CD8-positive, alpha-beta memory T cell (primary cell): ENCODE measurements at places on chromosomes 4 and X. TPM values are rescaled to one million over a fixed set of nuclear protein-coding genes. Genes with fewer than 3 reads are reported as not detected.

The CSAG3 gene
- total RNA-seq: not detected

The SLC7A11 gene
- total RNA-seq: 1.5 TPM

DNA sequence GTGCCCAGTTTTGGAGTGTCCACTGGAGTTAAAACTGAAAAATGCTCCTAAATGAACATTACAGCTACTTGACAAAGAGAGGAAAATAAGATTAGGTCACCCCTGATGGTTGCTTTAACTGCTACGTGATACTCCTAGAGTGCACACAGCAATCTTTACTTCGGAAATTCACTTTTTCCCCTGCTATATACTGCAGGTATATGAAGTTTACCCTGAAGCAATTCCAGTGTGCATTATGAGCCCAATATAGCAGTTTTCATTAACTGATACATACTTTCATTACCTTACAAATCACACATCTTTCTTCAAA lies 773 bp upstream of the ZNF827 start:
- no peaks in the 10 kb centered on the region for H3K27me3 ChIP-seq
- DNase-seq: no peak
- H3K36me3 ChIP-seq: no peaks in the 10 kb centered on the region
- H3K27ac ChIP-seq: no peak overlapping the region
- no peaks in the 10 kb centered on the region for H3K4me1 ChIP-seq

GRCh38 chr4:6889736-6890324 lies 19.8 kb upstream of the TBC1D14 start:
- peaks cover 19% of the 10 kb centered on the region for H3K4me1 ChIP-seq
- H3K36me3 ChIP-seq: no peaks in the 10 kb centered on the region
- no peak overlapping the region for H3K4me3 ChIP-seq
- no peaks in the 10 kb centered on the region for H3K27me3 ChIP-seq
- no peak overlapping the region for H3K27ac ChIP-seq

DNA sequence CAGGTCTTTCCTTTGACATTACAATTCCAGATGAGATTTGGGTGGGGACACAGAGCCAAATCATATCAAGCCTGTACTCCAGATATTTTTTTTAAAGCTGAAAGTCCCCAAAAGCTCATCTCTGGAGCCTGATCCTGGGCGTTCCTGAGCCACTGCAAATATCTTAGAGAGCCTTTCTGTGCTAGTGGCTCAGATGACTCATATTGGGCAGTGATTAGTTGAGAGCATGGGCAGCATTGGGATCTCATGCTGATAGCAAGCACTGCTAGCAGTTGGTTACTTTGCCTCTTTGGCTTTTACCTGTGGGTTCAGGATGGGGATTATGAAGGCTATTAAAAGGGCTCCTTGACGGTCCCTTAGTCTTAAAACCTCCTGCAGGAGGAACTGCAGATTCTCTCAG lies 51.4 kb upstream of the SCRG1 start:
- no peaks in the 10 kb centered on the region for H3K4me1 ChIP-seq
- no peak overlapping the region for H3K27ac ChIP-seq
- no peaks in the 10 kb centered on the region for H3K27me3 ChIP-seq
- DNase-seq: no peak
- H3K36me3 ChIP-seq: no peaks in the 10 kb centered on the region
- H3K4me3 ChIP-seq: no peak overlapping the region

DNA sequence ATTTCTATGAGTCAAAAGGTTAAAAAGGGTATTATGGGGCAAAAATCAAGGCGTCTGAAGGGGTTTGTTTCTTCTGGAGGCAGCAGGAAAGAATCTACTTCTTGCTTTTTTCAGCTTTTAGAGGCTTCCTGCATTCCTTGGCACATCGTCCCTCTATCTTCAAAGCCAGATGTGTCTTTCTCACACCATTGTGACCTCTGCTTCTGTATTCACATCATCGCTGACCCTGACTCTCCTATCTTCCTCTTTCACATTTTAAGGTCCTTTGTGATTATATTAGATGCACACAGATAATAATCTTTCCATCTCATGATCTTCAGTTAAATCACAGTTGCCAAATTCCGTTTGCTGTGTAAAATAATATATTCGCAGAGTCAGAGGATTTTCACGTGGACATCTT lies 112.7 kb downstream of the PPP4R3C start:
- H3K27ac ChIP-seq: no peak overlapping the region
- no peaks in the 10 kb centered on the region for H3K27me3 ChIP-seq
- H3K36me3 ChIP-seq: no peaks in the 10 kb centered on the region
- no peak overlapping the region for H3K4me3 ChIP-seq

DNA sequence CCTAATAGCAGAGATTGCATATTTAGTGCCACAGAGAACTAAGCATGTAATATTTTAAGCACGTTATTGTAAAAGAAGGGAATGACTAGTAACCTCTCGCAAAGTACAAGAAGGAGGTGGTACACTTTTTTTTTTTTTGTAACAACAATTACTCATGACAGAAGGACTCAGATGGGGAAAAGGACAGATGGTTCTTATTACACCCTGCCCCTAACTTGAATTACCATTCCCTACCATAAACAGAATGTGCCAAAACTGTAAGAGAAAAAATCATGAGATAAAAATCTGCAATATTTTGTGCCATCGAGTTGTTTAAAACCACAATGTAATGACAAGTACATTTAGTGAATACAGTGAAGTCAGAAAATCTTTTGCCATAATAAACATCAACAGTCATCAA lies 33.0 kb upstream of the RAPGEF2 start:
- no peak for DNase-seq
- H3K36me3 ChIP-seq: no peaks in the 10 kb centered on the region
- no peaks in the 10 kb centered on the region for H3K27me3 ChIP-seq
- H3K4me3 ChIP-seq: no peak overlapping the region

GRCh38 chr4:176066757-176067156 lies 1.1 kb downstream of the WDR17 start:
- H3K4me1 ChIP-seq: peaks cover 6% of the 10 kb centered on the region
- no peaks in the 10 kb centered on the region for H3K27me3 ChIP-seq
- no peak overlapping the region for H3K27ac ChIP-seq
- H3K36me3 ChIP-seq: no peaks in the 10 kb centered on the region

DNA sequence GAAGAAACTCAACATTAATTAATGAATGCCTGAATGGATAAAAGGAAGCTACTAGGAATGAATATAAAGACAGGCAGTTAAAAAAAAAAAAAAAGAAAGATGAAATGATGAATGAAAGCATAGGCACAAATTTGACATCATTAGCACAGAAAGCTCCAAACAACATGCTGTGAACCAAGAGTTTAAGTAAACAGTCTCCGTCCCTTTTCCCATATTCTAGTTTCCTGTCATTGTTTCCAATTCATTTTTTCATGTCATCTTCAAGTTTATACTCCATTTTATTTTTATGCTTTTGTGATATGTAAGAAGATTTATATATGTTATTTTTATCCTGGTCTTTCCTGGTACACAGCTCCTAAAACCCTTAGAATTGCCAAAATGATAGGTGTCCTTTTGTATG lies 17.7 kb upstream of the AASDH start:
- H3K4me3 ChIP-seq: no peak overlapping the region
- peaks cover 12% of the 10 kb centered on the region for H3K36me3 ChIP-seq
- H3K27me3 ChIP-seq: no peaks in the 10 kb centered on the region
- DNase-seq: no peak
- no peaks in the 10 kb centered on the region for H3K4me1 ChIP-seq

DNA sequence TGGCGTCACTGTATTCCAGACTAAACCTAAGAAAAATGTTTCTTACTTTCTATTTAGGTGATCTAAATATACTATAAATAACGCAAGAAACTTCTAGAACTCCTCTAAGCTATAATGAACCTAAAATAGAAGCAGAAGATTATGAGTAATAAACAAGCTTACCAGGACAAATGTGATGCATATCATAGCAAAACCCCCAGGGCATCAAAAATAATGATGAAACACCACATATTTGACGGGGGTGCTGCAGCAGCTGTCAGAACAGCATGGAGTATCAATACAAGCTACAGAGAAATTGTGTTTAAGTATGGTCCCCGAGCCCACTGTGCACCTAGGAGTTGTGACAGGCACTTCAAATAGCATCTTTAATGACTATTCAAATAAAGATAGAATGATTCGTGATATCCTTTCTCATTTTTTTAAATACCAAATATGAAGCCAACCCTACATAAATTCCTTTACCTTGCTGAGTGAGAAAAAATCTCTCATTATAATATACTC lies 337.3 kb downstream of the CENPC start:
- H3K4me3 ChIP-seq: no peak overlapping the region
- H3K27ac ChIP-seq: no peak overlapping the region
- no peaks in the 10 kb centered on the region for H3K36me3 ChIP-seq
- H3K4me1 ChIP-seq: no peaks in the 10 kb centered on the region
- H3K27me3 ChIP-seq: no peaks in the 10 kb centered on the region
- DNase-seq: no peak

The ATP1B4 gene
- not detected for total RNA-seq

- H3K27me3 ChIP-seq: no peaks in the 10 kb centered on the region
- no peaks in the 10 kb centered on the region for H3K36me3 ChIP-seq
- DNase-seq: no peak
- no peaks in the 10 kb centered on the region for H3K4me1 ChIP-seq
Measured at GRCh38 chr4:41658163-41658562, 90.4 kb downstream of the PHOX2B start.

DNA sequence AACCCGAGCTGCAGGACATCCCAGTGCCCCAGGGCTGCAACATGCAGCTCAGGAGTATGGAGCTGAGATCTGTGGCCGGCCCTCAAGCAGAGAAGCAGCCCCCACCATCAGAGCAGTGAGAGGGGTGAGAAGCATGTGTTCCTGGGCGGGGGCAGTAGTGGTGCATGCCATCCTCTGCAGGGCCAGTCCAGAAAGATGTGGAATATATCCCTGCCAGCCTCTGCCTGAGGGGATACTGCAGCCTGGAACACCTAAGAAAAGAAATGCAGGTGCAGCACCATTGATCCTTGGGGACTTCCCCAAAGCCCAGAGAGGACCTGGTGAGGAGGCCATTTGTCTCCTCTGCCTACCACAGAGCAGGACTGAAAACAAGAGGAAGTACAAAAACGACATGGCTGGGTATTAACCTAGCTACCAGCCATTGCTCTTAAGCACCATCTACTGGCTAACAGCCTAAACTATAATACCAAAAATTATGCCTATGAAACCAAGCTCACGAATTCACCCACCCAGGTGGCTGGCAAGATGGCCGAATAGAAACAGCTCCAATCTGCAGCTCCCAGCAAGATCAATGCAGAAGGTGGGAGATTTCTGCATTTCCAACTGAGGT lies 158.8 kb downstream of the ADGRA3 start:
- H3K4me3 ChIP-seq: no peak overlapping the region
- no peak overlapping the region for H3K27ac ChIP-seq
- DNase-seq: no peak
- no peaks in the 10 kb centered on the region for H3K27me3 ChIP-seq

The MAGEA10 gene
- not detected for total RNA-seq

DNA sequence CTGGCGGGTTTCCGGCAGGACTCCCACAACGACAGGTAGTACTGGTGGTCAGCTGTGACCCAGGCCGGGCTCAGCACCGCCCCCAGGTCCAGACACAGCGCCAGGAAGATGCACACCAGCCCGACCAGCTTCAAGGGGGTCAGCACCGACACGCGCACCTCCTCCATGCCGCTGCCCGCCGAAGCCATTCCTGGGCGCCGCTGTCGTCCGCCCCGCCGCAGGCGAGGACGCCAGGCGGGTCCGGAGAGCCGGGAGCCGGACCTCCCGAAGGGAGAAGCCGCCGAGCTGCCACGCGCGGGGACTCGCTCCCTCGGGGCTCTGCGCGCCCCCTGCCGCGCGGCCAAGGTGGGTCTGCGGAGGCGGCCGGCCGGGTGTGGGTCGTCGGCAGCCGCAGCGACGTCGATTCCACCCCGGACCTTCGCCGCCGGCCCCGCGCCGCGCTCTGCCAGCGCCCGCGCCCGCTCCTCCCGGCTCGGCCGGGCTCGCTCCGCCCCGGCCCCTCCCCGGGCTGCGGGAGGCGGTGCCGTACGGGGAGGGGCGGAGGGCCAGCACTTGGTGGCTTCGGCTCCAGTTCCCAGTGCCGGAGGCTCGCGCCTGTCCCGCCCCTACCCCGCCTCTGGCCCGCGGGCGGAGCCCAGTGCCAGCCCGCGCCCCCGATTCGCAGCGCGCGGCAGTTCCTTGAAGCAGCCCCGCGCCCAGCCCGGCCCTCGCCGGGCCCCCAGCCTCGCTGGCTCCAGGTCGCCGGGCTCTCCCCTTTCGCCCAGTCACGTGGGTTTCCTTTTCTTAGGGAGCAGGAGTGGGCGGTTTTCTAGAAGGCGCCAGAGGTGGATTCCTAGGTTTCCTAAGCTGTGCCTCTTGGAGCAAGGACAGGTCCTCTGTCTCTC lies at the start of gene TMEM47:
Gene TMEM47, minus strand, starts transcription at position 444 of the 884 bp plus-strand sequence. Its CDS starts 256 bp downstream, at position 188.
- H3K4me3 ChIP-seq: no peak within 1 kb of the TSS
- no peaks in the 10 kb centered on the region for H3K36me3 ChIP-seq
- no peak for DNase-seq
- H3K4me1 ChIP-seq: no peaks in the 10 kb centered on the region
- no peak within 1 kb of the TSS for H3K27ac ChIP-seq

GRCh38 chr4:78056265-78057129 lies 626 bp upstream of the FRAS1 start:
- no peaks in the 10 kb centered on the region for H3K36me3 ChIP-seq
- peaks cover 34% of the 10 kb centered on the region for H3K27me3 ChIP-seq
- H3K4me3 ChIP-seq: peak overlapping the region; percentile 71

GRCh38 chrX:18160369-18160768 lies 60.3 kb downstream of the BEND2 start:
- no peak overlapping the region for H3K27ac ChIP-seq
- no peaks in the 10 kb centered on the region for H3K27me3 ChIP-seq
- no peaks in the 10 kb centered on the region for H3K4me1 ChIP-seq
- H3K36me3 ChIP-seq: no peaks in the 10 kb centered on the region
- no peak overlapping the region for H3K4me3 ChIP-seq
- DNase-seq: no peak

The PRPS2 gene
- total RNA-seq: 81.8 TPM

The BANK1 gene
- not detected for total RNA-seq

DNA sequence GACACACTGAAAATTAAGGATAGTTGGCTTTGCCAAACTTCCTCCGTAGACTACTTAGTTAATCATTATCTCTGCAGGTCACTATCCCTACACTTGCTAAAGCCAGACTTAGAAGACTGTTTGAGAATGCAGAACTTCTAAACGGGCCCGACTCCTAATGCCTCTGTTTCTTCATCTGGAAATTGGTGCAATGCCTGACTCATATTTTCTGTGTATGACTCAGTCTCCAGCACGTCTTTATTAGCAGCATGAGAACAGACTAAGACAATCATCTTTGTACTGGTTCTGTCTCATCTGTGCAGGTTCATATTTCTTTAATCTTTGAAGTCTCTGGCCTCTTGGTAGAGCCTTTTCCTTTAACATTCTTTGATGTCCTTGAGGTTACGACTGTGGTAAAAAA lies 411.9 kb upstream of the ACTRT1 start:
- H3K36me3 ChIP-seq: no peaks in the 10 kb centered on the region
- DNase-seq: no peak
- no peak overlapping the region for H3K27ac ChIP-seq
- H3K4me1 ChIP-seq: no peaks in the 10 kb centered on the region
- no peak overlapping the region for H3K4me3 ChIP-seq

The VGLL1 gene
- total RNA-seq: not detected

GRCh38 chr4:56134266-56134665 lies 185.5 kb downstream of the CEP135 start:
- no peak for DNase-seq
- H3K36me3 ChIP-seq: no peaks in the 10 kb centered on the region
- H3K4me3 ChIP-seq: no peak overlapping the region
- H3K4me1 ChIP-seq: no peaks in the 10 kb centered on the region
- H3K27ac ChIP-seq: no peak overlapping the region
- H3K27me3 ChIP-seq: no peaks in the 10 kb centered on the region

- DNase-seq: no peak
- no peaks in the 10 kb centered on the region for H3K36me3 ChIP-seq
- no peak overlapping the region for H3K27ac ChIP-seq
- H3K27me3 ChIP-seq: no peaks in the 10 kb centered on the region
Measured at GRCh38 chr4:72577211-72577610, 8.2 kb upstream of the ADAMTS3 start.

GRCh38 chr4:60605646-60606354 lies 594.3 kb upstream of the ADGRL3 start:
- no peaks in the 10 kb centered on the region for H3K4me1 ChIP-seq
- H3K4me3 ChIP-seq: no peak overlapping the region
- H3K36me3 ChIP-seq: no peaks in the 10 kb centered on the region
- DNase-seq: no peak
- H3K27me3 ChIP-seq: no peaks in the 10 kb centered on the region
- H3K27ac ChIP-seq: no peak overlapping the region
